ENCODE measurements at places on chromosomes 11 and 22.

DNA sequence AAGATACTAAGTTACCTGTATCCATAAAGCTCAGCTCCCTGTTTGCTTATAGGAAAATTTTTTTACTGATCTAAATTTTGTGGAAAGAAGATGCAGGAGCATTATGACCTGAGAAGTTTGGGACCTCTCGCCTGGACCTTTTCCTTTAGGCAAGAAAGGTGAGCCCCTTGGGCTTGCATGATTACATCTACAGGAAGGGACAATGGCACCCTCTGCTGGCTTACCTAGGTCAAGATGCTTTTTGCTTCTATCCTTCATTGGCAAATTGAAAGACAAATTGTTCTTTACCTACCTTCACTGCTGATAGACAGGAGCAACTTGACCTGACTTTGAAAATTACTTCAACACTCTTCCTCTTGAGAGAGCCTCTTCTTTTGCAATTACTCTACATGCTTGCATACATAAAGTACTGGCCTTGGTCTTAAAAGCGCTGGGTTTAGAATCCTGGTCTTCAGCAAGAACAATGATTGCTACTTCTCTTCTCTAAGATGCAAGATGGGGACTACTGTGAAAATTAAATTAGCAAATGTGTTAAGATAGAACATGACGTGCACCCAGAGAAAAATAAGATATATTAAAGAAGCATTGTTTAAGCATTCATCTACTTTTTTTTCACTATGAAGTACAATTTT lies 147.2 kb downstream of the TRPC6 start:
- peak; percentile 3 for DNase-seq

DNA sequence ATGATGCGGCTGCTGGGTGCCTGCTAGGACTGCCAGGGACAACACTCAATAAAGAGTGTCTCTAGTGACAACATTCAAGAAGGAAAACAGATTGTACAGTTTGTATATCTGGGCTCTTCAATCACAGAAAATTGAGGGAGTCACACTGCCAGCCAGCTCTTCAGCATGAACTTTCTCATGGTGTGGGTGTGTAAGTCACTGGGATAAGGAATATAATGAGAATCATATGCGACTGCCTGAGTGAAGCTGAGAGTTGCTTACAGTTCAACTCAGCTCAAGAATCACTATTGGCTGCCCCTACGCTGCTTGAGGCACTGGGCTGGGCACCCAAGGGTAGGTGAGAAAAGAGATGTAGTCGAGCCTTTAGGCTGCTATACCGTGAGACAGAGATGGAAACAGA lies 328.1 kb upstream of the PITPNB start:
- no peak for DNase-seq

DNA sequence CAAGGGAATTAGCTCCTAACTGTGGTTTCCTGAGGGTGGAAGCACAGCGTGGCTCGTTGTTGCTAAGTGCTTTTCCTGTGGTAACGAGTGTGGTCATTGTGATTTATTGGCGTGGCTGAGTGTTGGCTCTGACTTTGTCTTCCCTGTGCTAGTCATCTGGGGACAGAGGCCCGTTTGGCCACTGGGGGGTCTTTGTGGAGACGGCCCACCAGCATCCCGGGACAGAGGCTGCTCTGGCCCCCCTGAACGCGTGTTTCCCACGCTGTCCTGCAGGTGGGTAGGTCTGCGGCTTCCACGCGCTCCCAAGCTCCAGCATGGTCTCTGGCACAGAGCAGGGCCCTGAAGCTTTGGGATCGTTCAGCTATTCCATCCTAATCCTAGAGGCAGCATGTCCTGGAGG lies 1040.0 kb downstream of the TBC1D22A start:
- DNase-seq, result no peak

GRCh38 chr11:123047947-123048293 lies 14.0 kb downstream of the HSPA8 start:
- no peak for DNase-seq

GRCh38 chr11:67015048-67015447 lies 7.9 kb upstream of the SYT12 start:
- no peak for DNase-seq

- DNase-seq, result no peak
Observed at GRCh38 chr11:13007182-13008060, 1.7 kb upstream of the RASSF10 start.

DNA sequence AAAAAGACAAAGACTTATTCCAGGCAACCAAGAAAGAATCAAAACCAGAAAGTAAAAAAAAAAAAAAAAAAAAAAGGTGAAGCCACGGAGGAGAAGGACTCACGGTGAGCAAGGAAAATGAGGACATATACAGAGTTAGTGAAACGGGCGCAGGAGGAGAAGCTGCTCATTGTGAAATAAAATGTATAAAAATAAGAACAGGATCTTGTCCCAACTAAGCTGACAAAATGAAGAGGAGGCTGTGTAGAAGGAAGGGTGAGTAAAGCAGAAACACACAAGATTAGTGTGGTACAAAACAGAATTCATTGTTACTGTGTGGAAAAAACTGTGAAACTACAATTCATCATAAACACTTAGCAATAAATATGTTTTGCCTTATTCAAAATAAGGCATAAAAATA lies 7.6 kb downstream of the IL17REL start:
- no peak for DNase-seq

DNA sequence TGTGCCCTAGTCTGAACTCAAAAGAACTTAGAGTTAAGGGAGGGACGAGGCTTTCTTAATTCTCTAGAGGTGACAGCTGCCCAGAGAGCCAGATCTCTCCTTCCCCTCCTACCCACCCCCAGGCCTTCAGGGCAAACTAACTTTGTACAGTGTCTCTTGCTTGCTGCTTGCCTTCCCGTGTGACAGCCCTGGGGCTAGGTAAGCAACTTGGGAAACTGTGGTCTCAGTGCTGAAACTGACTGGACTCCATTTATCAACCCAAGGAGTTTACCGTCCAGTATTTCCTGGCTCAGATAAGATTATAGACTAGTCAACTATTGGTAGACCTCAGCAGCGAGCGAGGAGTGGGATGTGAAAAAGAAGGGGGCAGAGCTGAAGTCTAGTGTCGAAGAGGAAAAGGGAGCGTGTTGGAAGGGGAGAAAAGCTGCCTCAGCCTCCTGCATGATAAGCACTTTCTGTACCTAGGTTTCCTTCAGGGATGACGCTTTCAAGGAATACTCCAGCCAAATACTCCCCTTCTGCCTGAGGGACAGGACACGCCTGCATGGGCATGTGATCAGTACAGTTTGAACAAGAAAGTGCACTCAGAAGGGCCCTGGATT lies 43.3 kb upstream of the WEE1 start:
- no peak for DNase-seq

GRCh38 chr22:32903507-32903906 lies 102.0 kb downstream of the TIMP3 start:
- DNase-seq, result no peak

DNA sequence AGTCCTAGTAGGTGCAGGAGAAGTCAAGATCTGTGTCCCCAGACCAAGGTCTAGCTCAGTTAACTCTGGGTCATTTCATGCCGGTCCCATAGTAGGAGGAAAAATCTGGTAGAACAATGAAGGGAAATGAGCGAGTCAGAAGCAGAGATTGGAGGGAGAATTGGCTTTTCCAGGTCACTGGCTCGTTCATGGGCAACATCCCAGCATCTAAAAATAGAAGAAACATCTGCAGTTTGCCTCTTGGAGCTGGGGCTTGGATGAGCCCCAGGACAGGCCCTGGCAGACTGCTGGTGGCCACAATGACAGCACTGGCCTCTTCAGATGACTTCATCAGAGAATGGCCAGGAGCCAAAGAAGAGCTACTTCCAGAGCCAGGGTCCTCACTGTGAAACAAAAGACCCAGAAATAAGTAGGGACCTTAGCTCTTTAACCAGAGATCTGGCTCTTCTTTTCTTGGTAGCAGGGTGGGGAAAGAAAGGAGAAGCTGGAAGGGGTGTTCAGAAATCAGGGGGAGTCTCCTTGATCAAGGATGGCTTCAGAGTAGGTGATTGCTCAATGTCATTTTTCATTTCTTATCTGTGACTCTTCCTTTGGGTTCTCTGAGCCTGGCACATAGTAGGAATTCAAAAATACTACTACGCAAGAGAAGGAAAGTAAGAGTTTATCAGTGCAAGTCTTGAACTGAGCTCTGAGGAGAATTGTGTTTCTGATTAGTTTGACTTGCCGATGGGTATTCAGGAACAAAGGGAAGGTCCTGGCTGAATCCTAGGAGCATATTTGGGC lies 102.6 kb downstream of the TMPRSS5 start:
- DNase-seq, result no peak

- DNase-seq, result no peak
Observed at GRCh38 chr11:28696591-28696990, 588.4 kb downstream of the METTL15 start.

DNA sequence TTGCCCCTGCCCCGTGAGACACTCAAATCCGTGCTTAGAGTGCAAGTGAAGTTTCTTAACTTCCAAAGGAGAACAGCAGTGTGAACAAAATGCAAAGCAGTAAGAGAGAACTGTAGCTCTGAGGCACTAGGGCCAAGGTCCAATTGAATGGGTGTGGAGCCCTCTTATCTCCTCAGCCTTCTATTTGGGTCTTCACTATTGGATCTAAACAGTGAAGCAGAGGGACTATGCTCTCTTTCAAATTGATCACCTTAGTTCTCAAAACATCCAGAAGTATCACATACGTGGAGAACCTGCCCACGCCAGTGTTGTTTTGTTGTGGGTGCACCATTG lies 49.6 kb downstream of the C22orf31 start:
- DNase-seq, result no peak

GRCh38 chr11:12494699-12495098 lies 117.3 kb downstream of the PARVA start:
- DNase-seq, result no peak

GRCh38 chr11:130785380-130786116 lies 130.7 kb downstream of the SNX19 start:
- DNase-seq, result no peak

- DNase-seq, result peak; percentile 54
Observed at GRCh38 chr22:49979587-49980264, 19.2 kb downstream of the PIM3 start.

DNA sequence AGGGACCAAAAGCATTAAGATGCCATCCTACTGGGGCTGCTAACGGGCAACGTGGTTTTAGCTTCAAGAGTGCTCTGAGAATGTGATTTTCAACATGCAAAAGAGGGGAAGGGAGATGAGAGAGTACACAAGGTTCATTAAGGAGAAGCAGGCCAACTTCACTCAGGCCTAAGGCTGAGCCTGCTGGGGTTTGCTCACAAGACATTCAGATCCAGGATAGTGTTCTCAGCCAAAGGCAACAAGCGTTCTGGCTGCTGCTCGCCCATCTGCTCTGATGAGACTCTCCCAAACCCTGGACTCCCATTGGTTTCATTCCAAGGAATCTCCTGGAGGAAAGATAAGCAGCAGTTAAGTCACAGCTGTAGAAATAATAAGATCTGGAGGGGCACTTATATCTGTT lies 23.6 kb upstream of the UPB1 start:
- no peak for DNase-seq

DNA sequence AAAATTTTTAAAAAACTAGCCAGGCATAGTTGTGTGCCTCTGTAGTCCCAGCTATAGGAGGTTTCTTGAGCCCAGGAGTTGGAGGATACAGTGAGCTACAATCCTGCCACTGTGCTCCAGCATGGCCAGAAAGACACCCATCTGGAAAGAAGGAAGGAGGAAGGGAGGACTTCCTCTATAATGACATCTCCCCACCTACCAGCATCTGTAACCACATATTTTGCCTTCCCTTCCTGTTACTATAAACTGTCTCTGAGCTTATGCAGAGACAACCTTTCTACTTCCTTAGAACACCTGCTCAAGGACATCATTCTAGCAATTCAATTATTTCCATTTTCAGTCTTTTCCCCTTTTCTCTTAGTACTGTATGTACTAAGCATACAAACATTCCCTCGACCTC lies 2.2 kb upstream of the NUP160 start:
- no peak for DNase-seq

DNA sequence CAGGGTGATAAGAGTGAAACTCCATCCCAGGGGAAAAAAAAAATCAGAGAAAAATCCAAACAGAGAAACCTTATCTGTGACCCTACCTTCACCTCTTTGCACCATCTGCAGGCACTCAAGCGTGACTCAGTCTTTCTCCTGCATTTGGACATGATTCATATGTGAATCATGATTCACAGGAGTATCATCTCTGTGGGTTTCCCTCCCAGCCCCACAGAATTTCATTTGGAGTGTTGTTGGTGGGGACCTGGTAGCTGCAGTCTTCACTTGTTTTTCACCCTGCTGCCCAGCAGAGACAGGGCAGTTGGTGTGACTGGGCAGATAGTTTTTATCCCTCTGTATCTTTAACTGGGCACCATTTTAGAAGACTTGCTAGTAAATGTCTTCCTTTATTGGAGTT lies 75.7 kb downstream of the DEPDC5 start:
- peak; percentile 52 for DNase-seq

GRCh38 chr11:60864856-60865513 lies 2.4 kb upstream of the ZP1 start:
- no peak for DNase-seq

DNA sequence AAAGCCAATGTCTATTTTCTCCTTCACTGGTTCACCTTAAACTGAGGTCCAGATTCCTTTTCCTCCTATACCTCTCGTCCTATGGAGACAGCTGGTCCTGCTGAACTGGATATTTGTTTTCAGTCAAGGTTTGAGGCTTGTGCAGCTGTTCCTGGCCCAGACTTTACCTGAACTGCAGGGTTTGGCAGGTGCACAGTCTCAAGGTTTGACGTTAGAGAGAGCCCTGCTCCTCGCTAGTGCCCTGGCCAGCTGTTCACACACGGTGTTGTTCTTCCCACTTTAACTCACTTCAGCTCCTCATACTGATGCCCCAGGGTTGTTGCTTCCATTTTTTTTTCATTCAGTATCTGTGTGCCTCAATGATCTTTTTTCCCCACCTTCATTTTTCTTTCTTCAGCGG lies 74.0 kb upstream of the TTC12 start:
- DNase-seq, result no peak

- DNase-seq, result no peak
Observed at GRCh38 chr11:21105196-21105917, 436.0 kb downstream of the NELL1 start.

DNA sequence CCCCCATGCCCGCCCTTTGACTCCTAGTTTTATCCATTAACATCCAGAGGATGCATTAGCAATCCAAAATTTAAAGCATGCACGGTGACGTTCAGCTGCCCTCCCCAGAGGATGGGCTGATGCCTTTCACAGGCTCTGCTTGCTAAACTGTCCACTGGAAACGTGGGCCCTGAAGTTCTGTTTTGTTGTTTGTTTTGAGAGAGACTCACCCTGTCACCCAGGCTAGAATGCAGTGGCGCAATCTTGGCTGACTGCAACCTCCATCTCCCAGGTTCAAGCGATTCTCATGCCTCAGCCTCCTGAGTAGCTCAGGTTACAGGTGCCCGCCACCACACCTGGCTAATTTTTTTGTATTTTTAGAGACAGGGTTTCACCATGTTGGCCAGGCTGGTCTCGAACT lies 39.3 kb downstream of the NFRKB start:
- no peak for DNase-seq

GRCh38 chr11:102784380-102784779 lies 4.0 kb upstream of the MMP10 start:
- no peak for DNase-seq

GRCh38 chr22:31143537-31143936 lies 3.2 kb upstream of the PLA2G3 start:
- DNase-seq, result no peak

- DNase-seq, result no peak
Observed at GRCh38 chr11:106840947-106841346, 177.3 kb downstream of the GUCY1A2 start.

Measured in activated naive CD8-positive, alpha-beta T cell treated with anti-CD3 and anti-CD28 coated beads, Interleukin-2, amount 50 U/mL, for 24 hours (primary cell).